Right lobe of liver (tissue), 6 donors: ENCODE measurements at places on chromosomes 7 and 10. TPM values are rescaled to one million over a fixed set of nuclear protein-coding genes. Genes with fewer than 3 reads are reported as not detected.

Gene SPDYE16
- 0.20 TPM for total RNA-seq

Gene COL13A1
- 0.22 TPM for total RNA-seq

Gene DYDC1
- total RNA-seq, result not detected

Gene GPR15LG
- not detected for total RNA-seq

Gene EPHA1
- 18.1 TPM for total RNA-seq

Gene HABP2
- total RNA-seq, result 322 TPM

Gene LBX1
- total RNA-seq, result not detected

Gene ARF5
- 58.6 TPM for total RNA-seq

Gene HPSE2
- total RNA-seq, result not detected

GRCh38 chr10:50997461-50997860, 76.8 kb upstream of the PRKG1 start:
- no peak for DNase-seq

DNA sequence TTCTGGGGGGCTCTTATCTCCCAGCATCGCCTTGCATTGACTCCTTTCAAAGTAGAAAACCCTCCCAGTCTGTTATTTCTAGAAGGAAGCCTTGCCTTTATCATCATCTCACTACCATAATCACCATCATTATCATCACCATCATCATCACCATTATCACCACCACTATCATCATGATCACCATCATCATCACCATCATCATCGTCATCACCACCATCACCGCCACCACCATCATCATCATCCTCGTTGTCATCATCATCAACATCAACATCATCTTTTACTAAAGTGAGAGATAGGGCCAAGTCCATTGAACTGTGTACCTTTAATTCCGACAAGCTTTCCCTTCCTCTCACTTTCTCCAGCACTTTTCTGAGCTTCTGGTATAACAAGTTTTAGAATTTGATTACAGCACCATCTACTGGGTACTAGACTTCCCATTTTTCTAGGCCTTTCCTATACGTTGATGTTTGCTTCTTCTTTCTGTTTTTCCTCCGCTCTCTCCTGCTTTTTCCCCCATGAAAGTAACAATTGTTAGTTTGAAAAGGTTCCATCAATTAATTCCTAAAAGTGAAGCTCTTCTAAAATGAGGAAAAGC, 226.4 kb downstream of the BUB3 start:
- DNase-seq, result no peak

- no peak for DNase-seq
These were observed 28.6 kb downstream of the MTURN start for GRCh38 chr7:30163231-30163894.

DNA sequence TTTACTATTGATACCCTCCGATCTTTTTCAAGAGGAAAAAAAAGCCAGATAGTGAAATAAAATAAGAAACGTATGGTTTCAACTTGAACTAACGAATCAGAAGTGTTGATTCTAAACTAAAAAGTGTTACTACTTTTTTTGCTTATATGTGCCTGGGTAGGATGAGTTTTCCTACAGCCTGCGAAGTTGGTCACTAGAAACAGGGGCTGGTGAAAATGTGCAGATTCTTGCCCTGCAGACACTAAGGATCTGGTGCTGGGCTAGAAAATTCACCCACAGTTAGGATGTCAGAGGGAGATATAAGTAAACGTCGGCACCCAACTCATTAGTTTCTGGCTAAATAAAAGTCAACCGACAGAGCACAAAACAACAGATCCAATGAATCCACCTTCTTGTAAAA, 298.7 kb upstream of the NFE2L3 start:
- DNase-seq, result no peak

DNA sequence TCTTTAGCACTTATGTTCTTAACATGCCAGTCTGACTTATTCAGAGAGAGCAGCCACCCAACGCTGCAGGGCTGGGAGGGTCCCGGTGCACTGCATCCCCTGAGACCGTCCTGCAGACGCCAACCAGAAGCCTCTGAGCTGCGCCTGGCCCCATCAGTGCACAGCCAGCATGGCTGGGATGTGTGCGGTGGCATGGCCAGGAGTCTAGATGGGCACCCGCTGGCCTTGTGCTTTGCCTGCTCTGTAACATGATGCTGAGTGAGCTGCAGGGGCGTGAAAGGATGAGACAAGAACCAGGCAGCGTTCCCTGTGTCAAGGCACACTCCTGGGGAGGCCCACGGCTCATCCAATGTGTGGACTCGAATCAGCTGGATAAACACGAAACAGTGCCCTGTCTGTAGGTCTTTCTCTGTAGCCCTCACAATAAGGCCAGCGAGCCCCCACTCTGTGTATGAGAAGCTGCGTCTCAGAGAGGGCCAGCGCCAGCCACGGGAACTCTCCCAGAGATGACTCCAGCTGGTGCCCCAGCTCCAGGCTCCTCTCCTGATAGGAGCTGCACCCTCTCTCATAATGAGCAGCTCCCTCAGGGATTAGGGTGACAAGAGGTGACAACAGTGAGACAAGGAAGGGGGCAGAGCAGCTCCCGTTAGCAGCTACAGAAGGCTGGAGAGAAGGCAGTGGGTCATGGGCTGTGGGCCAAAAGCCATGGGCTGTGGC, 96.8 kb downstream of the TNS3 start:
- no peak for DNase-seq

- DNase-seq, result no peak
These were observed 8.1 kb downstream of the ZNF487 start for GRCh38 chr10:43444897-43445466.

DNA sequence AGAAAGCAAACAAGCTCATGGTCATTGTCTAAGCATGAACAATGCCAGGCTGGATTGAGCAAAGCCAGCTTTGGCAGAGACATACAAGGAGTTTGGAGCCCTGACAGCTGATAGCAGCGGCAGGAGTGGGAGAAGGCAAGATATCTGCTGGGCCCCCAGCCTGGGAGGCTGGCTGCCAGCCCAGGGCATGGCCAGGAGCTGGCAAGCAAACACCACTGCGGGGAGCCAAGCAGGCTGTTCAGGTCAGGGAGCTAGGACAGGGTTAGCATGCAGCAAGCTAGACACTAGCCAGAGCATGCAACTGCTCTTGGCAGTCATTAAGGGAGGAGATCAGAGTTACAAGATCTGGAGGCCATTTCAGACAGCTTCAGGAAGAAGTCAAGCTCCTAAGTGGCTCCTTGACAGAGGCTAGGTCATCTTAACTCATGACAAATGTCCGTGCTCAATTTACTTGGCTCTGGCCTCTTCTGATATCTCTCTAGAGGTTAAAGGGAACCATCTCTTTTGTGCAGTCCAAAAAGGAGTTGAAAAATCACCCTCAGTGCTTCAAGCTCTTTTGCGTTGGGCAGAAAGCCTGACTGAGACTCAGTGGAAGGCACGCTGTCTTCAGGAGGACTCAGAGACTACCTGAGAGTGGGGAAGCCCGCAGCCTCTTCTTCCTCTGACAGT, 436.8 kb upstream of the C7orf33 start:
- peak; percentile 93 for DNase-seq

GRCh38 chr10:62456611-62457101, 82.5 kb downstream of the ZNF365 start:
- DNase-seq, result no peak

- DNase-seq, result no peak
These were observed 245.0 kb upstream of the SORCS1 start for GRCh38 chr10:107409522-107409921.

DNA sequence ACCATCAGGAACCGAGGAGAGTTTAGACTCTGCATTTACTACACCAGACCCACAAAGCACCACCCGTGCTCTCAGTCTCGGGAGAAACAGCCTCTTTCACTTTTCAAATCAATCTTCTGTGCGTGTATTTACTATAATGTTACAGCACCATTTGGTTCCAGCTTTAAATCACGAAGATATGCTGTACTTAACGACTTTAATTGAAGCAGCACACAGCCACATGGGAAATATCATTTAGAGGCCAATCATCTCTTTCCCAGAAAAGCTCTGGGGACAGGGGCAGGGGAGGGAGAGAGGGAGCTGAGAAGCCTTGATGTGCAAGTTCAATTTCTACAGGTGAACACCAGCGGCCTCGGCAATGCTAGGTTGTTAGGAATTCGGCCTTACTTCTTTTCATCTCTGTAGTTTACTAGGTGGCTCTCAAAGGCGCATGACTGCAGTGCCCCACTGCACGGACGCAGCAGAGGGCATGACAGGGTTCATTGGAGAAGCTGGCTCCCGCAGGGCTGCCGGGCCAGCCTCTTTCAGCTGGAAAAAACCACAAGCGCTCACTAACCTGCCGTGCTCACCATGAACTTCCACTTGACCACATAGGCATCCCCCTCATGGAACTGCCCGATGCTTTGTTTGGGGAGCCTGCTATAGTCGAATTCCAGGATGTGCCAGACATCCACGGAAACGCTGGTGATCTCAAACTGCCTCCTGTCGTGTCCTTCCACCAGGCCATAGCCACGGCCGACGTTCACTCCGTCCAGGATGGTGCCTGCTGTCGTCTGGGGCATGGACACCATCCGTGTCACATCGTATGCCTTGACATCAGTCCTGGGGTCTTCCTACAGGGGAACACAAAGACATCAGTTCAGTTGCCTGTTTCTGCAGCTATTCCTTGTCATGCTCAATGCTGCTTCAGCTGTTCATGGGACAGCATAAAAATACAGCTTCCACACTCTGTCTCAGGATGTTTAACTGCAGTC, 154.5 kb downstream of the SVIL start:
- no peak for DNase-seq

- no peak for DNase-seq
These were observed 257.1 kb downstream of the CAMK1D start for GRCh38 chr10:12606461-12606860.

DNA sequence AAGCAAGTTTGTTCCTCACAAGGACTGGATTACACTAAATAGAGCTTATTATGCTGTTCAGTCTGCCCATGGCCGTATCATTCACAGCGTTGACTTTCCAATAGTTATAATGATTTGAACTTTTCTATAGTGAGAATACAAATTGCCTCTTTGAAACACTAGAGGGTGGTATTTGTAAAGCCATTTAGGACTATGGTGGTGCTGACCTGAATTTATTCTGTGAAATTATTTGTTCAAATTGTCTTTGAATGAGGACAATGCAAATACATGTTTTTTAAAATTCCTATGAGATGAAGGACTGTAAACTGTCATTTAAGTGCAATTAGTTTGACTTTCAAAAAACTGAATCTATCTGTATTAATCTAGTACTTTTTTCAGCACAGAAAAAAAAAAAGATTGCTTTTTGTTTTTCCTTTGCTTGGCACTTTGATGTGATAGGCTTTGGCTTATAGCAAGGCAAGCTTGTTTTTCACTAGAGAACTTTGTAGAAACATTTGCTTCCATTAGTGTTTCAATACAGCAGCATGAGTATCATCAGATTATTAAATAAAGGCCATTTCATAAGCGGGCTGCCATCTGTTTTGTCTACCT, 122.7 kb upstream of the TMEM229A start:
- DNase-seq, result no peak

GRCh38 chr10:34609287-34609940, 205.7 kb downstream of the PARD3 start:
- no peak for DNase-seq

DNA sequence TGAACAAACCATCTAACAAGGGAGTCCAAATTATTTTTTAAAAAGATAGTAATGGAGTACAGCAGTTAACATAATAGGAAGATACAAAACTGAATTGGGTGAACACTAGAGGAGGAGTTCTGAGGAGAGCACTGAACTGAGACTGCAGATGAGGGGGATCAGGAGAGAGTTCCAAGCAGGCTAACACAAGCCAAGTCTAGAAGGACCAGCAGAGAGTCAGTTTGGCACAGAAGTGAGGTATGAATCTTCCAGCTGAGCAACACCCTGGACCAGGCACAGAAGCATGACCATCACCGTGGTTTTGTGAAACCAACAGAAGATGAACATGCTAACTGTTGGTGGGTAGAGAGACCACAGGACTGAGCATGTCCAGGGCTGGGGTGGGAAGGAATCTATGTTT, 30.8 kb upstream of the PLCE1 start:
- DNase-seq, result no peak

- DNase-seq, result no peak
These were observed 87.4 kb downstream of the LRRC4 start for GRCh38 chr7:127943541-127944521.

DNA sequence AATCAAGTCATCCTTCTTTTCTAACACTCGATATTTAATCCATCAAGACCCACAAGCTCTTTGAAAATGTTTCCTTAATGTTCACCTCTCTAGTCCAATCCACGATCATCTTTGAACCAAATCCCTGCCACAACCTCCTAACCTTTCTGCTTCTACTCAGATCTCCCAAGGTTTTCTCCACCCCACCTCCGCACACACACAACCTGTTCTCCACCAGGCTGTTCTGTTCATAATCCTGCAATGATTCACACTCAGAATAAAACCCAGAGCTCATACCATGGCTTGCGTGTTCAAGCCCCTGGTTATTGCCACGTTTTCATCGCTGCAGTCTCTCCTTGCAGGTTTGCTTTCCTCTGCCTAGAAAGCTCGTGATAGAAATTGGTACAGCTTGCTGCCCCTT, 53.8 kb upstream of the BAMBI start:
- no peak for DNase-seq
